ENCODE measurements at places on chromosomes 2 and 18.

GRCh38 chr18:48548011-48548771 is 9.4 kb downstream of the CTIF start:
- no peak for DNase-seq

DNA sequence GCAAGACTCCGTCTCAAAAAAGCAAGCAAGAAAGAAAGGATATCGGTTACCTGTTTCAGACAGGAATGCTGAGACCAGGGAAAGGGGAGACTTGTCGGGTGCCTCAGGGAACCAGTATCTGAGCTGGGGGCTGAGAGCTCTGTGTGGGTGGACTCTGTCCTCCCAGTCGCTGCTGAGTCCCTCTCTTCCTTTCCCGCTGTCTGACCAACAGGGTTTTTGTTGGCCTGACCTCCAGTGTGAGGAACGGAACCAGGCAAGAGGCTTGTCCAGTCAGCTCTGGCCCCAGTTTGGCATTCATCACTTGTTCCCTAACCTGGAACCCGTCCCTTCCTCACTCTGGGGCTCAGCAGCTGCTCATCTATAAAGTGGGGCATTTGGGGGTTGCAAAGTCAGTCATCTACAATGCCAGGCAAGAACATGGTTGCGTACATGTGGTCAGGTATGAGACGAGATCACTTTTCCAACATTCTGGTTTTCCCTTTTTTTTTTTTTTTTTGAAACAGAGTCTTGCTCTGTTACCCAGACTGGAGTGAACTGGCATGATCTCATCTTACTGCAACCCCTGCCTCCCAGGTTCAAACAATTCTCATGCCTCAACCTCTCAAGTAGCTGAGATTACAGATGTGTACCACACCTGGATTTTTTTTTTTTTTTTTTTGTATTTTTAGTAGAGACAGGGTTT is 116.4 kb downstream of the PLB1 start:
- DNase-seq: no peak

DNA sequence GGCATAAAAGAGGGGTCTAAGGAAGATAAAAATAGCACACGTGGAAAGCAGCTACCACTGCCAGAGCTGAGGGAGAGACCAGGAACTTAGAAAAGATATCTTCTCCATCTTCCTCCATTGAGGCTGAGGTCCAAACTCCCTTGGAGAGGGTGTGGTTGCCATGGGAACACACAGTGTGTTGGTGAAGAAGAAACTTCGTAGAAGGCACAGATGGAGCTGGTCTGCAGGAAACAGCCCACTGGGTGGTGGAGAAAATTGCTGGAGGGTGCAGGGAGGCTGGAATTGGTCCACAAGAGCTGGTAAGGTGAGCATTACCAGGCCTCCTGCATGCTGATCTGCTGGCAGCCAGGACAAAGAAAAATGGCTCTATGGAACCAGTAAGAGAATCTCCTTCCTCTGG is 191.0 kb downstream of the HRH4 start:
- DNase-seq: no peak

GRCh38 chr18:78898635-78899034 is 81.0 kb upstream of the SALL3 start:
- DNase-seq: no peak

DNA sequence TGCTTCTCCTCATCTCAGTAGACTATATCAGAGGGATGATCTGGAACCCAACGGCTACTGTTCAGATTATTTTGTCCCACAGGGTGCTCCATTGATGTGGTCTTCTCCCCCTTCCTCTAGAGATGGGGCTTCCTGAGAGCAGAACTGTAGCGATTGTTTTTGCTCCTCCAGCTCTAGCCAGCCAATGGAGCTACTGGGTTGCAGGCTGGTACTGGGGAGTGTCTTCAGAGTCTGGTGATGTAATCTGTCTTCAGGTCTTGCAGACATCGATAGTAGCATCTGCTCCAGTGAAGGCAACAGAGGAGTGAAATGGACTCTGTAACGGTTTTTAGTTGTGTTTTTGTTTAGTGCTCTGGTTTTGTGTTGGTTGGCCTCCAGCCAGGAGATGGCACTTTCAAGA is 621.9 kb downstream of the RNF144A start:
- no peak for DNase-seq

- DNase-seq: no peak
These were observed 1035.5 kb downstream of the SOCS6 start for GRCh38 chr18:71324356-71324755.

GRCh38 chr2:127014630-127015029 is 92.3 kb downstream of the BIN1 start:
- DNase-seq: no peak
